ENCODE measurements at places on chromosomes 12 and 14.
A peak's percentile ranks its signal among the peaks of the same experiment; 100 is the strongest.

- DNase-seq, result peak; percentile 95
Observed at GRCh38 chr14:105065280-105066228, at the start of gene GPR132. Gene GPR132 (minus strand): TSS chr14:105065430. CDS start chr14:105055420, 10,010 bp downstream.

DNA sequence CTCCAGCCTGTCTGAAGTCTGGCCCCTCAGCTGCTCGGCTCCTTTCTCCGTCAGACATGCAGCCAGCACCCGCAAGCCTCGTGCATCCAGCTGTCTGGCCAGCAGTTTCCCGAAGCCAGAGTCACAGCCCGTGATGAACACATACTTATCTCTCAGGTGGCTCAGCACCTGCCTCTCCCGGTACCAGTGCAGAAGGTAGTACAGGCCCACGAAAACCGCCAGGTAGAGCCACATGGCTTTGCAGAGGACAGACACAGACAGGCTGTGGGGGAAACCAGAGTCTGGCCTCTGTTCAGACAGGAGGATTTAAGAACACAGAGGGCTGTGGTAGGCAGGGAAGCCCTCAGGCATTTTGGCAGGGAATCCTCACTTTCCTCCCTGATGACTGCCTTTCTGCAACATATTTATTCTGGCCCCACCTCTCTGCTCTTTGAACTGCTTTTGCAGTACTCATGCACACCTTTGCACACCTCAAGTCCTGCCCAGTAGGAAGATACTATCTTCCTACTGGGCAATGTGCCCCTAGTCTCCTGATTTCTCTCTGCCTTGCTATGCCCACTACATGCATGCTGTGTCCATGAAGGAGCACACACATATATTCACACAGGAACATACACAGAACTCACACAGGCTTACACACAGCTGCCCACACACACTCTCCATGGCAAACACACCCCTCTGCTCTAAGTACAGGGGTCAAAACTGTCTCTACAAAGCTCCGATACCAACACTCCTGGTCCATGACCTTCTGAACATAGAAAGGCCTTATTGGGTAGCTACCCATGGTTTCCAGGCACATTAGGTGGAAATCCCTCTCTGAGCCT, at the start of gene RDH16:
TSS of gene RDH16 (minus strand) at position 380 of the 824 bp plus-strand sequence. CDS start at position 234, 146 bp downstream.
- no peak for DNase-seq

DNA sequence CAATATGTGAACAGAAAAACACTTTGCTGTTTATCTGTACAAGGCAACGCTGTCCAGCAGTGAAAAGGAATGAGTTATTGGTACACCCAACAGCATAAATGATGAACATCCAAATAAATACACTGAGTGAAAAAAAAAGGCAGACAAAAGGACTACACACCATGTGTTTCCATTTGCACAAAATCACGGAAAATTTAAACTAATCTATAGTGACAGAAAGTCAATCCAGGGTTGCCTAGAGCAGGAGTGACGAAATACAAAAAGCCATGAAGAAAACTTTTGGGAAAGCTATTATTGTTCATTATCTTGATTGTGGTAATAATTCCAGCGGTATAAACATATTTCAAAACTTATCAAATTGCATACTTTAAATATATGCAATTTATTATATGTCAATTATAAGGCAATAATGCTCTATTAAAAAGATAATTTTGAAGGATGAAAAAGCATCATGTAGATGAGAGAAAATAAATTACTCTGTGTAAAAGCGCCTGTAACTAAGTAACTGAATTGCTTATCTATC, 578.0 kb upstream of the TMEM132C start:
- no peak for DNase-seq

DNA sequence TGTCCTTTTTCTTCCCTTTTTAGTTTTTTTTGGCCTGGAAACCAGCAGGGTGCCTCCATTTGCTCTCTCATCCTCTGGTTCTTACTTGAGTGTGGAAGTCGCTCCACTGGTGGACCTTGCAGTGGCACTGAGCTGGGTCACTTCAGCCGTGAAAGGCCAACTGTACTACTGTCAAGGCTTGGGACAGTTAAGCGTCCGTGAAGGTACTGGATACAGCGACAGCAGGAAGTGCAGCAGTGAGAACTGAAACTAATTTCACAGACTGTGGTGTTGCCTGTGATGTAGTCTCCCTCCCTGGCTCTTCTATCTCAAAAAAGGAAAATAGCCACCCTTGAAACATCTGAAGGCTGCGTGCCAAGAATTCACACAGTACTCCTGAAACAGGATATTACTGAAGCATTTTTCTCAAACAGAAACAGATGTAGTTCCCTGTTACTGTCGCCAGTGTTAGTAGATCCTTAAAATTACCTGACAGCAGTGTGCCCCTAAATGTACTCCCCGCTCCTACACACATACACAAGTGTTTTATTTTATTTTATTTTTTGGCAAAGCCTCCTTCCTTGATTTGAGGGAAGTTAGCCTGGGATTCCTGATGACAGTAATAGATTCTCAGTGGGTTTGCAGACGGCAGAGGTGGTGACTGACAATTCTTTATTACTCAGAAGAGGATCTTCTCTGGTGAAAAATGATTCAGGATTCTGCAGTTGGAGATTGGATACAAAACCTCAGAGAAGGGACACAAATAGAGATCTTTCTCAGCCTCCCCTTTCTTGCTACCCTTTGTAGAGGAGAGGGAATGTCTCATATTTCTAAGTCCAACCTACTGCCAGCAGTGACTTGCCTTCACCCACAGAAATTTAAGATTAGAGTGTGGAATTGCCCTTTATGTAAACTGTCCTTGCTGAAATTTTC, 4.4 kb downstream of the SUSD6 start:
- no peak for DNase-seq

DNA sequence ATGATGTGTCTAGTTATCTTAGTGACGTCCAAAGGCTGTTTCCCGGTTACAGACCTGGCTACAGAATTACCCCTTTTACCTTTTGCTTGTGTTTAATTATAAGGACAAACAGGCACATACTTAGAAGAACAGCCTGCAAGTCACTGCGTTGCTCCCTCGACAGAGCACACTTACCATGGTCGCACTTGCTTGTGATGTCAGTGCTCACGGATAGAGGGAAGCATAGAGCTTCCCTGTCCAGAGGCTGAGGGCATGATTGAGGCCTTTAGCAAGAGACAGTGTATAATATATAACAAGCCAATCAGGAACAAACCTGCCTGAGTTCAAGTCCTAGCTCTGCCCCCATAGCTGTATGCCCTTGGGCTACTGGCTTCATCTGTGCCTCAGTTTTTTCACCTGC, 73.2 kb upstream of the SCN8A start:
- DNase-seq, result no peak

GRCh38 chr14:101125719-101126651, 222.5 kb upstream of the RTL1 start:
- no peak for DNase-seq

DNA sequence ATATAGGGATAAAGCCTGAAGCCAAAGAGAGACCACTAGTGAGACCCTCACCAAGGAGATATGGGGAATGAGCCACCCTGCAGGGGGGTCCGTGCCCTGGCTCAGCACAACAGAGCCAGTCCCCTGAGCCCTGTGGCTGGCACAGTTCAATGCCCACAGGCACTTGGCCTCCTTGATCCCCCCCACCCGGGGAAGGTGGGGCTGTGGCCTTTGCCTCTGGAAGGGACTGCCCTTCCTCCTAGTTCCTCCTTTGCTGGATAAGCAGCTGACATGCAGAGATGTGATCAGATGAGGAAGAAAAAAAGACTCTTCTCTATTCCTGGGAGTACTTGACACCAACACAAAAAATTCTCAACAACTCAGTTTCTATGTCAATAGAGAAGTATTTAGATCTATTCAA, 19.9 kb downstream of the TTC7B start:
- DNase-seq, result no peak

GRCh38 chr12:100703337-100703736, 91.2 kb upstream of the ANO4 start:
- DNase-seq, result no peak

DNA sequence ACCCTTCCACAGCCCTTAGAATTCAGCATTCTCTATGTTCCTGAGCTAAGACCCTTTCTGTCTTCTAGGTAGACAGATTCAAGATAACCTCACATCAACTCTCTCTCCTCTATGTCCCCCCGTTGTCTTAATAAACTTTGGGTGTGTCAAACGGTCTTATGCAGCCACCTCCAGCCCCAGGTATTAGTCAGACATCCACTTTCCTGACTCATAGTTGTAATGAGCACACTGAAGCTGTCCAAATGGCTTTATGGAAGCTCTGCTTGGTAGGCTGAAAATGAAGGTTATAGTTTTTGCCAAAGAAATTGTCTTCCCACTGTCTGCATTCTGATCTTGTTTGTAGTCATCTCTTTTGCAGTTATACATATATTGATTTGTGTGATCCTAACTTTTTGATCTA, 482.0 kb downstream of the RMST start:
- DNase-seq, result no peak

- no peak for DNase-seq
Observed at GRCh38 chr12:28057856-28058615, 85.5 kb upstream of the PTHLH start.

DNA sequence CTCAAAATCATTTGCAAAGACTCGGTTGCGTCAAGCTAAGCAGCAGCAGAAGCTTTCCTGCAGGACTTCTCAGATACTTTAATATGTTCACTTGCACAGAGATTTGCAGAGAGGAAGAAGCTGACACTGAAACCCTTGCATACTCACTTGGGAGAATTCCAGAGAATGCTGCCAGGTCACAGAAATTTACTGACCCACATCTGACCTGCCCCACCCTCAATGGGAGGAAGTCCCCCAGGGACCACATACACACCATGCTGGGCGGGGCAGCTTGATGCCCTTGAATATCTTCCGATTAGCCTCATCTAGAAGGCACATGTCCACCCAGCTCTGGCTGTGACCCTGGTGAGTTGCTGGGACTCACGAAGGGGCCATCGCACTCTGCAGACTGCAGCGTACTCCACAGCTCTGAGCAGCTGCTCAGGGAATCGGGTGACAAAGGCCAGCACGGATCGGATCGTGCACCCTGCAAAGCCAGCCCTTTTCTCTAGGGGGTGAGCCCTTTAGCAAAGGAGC, 83.2 kb downstream of the ITPK1 start:
- DNase-seq, result no peak

DNA sequence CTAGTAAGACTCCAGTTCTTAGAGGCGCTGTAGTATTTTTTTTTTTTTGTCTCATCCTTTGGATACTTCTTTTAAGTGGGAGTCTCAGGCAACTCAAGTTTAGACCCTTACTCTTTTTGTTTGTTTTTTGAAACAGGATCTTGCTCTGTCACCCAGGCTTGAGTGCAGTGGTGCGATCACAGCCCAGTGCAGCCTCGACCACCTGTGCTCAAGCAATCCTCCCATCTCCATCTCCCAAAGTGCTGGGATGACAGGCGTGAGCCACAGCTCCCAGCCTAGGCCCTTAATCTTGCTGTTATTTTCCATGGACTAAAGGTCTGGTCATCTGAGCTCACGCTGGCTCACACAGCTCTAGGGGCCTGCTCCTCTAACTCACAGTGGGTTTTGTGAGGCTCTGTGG, 21.3 kb downstream of the GPRC5A start:
- no peak for DNase-seq

GRCh38 chr14:69963966-69964365, 84.8 kb downstream of the SMOC1 start:
- no peak for DNase-seq

DNA sequence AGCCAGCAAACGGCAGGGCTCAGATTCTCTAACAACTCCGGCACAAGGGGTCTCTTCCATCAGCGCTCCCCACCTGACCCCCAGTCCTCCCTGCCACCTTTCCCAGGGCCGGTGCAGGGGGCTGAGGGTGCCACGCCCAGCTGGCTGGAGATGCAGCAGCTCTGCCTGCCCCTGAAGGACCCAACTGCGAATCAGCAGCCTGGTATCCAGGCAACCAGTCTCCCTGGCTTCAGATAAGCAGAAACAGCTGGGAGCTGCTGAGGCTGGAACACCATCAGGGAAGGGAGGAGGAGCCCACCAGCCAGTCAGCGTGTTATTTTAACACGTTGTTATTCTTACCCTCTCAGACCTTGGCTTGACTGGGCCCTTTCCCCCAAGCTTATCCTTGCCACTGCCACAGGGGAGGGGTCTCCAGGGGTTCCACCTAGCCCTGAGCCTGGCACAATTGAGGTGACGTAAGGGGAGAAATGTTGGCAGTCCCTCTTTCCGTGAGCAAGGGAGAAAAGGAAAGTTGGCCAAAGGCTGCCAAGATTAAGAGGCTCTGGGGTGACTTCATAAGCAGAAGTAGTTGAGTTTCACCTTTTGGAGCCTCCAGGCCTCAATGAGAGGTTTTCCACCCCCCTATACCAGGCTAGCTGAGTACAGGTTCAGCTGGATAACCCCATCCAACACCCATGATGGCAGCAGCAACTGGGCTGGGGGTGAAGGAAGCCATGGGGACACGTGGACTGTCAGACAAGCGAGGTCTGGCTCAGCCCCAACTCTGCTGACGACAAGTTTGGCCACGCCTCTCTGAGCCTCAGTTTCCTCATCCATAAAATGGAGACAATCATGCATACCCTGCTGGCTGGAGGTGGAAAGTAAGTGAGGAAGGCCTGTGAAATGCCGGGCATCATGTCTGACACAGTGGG, 91.1 kb downstream of the IRF2BPL start:
- no peak for DNase-seq

GRCh38 chr12:25617991-25618390, 64.9 kb upstream of the LMNTD1 start:
- no peak for DNase-seq

- DNase-seq, result no peak
Observed at GRCh38 chr12:94372461-94372860, 87.2 kb downstream of the CEP83 start.

- DNase-seq, result no peak
Observed at GRCh38 chr12:108922918-108923317, 43.0 kb downstream of the DAO start.

- no peak for DNase-seq
Observed at GRCh38 chr12:24705741-24706358, 243.1 kb downstream of the BCAT1 start.

DNA sequence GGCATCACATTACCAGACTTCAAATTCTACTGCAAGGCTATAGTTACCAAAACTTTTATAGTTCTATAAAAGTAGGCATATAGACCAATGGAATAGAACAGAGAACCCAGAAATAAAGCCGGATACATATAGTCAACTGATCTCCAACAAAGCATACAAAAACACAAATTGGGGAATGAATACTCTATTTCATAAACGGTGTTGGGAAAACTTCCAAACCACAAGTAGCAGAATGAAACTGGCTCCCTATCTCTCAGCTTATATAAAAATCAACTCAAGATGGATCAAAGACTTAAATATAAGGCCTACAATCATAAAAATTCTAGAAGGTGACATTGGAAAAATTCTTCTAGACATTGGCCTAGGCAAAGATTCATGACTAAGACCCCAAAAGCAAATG, 187.9 kb upstream of the PLXNC1 start:
- DNase-seq, result no peak

DNA sequence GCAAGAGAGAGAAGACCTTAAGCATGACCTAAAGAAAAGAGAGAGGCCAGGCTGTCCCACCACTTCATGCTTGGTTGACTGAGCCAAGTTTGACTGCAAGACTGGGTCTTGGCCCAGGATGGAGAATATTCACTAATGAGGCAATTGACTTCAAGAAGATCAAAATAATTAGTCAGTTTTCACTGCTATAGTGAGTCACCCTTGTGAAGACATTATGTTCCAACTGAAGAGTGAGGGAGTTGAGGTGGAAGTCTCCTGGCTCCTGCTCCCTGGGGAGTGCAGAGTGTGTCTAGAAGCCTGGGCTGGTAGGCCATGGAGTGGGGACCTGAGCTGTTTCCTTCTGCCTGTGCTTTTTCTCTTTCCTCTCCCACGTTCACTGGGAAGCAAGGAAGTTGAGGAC, 117.6 kb downstream of the CACNA1C start:
- DNase-seq, result no peak

GRCh38 chr12:88868050-88868449, 287.8 kb upstream of the KITLG start:
- no peak for DNase-seq

Measured in T-helper 22 cell (primary cell).